Neuronal stem cell (in vitro differentiated cells): ENCODE measurements at places on chromosomes 13 and 19.

GRCh38 chr19:49528211-49528771 is 488 bp downstream of the RCN3 start:
- H3K27ac ChIP-seq, result no peak overlapping the region
- H3K4me1 ChIP-seq, result peaks cover 4% of the 10 kb centered on the region
- no peak for DNase-seq
- H3K4me3 ChIP-seq, result peak overlapping the region; percentile 71
- H3K27me3 ChIP-seq, result peaks cover 4% of the 10 kb centered on the region
- peaks cover 40% of the 10 kb centered on the region for H3K36me3 ChIP-seq

DNA sequence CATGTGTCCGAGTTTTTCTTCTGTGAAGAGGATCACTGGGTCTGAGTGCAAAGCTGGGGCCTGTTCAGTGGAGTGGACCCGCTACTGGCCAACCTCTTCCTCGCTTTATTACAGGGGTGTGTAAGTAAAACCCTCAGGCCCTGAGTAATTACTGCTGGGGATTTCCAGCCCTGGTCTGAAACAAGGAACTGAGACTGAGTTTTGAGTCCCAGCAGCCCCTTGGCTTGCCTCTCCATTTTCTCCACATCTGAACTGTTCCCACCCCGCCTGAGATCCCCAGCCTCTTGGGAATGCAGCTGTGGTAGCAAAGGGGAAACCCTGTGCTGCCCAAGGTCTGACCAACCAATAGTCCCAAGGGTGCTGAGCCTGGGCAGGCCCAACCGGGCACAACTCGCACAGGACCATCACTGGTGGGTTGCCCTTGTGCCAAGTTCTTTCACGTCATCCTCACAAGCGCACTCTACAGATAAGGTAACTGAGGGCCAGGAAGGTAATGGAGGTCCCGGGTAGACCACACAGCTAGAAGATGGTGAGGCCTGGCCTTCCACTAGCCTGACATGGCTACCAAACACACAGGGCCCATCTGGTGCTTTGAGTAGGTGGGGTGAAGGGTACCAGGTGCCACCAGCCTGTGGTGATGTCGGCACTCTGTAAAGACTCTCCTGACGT is 13.7 kb upstream of the SLC35E1 start:
- H3K27ac ChIP-seq, result peak overlapping the region; percentile 5
- DNase-seq, result no peak
- no peaks in the 10 kb centered on the region for H3K27me3 ChIP-seq
- peaks cover 41% of the 10 kb centered on the region for H3K4me1 ChIP-seq

DNA sequence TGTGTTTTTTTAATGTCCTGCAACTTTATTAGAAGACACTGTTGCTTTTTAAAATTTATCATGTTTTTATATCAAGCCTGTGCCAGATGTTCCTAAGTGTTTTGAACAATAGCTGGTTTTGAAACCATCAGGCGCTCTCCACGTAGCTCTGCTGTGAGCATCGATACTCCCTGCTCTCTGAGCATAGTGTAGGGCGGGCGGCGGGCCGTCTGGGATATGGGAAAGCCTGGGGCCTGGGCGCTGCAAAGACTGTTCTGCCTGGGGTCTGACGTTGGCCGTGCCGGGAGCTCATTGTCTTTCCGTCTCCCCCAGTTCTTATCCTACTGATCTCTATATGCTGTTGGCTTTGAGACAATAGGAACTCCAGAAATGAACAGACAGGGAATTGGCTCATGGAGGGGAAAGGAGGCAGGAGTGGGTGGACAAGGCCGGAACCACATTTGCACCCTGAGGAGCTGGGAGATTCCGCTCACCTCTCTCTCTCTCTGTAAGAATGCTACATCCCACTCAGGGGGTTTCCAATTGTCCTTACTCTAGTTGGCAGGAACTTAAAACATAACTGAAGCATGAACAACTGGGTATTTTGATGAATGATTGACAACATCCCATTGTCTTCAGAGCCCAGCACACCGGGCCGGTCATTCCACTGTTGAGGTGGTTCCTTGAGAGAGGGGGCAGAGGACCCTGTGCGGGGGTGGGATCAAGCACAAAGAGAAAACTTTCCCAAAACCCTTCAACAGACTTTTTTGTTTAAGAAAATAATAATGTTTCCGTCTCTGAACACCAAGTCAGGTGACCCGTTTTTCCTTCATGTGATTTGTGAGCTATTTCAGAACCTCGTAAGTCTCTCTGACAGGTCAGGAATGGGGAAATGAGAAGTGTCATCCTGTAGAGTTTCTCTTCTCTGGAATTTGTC is 64.7 kb downstream of the COL4A2 start:
- no peaks in the 10 kb centered on the region for H3K27me3 ChIP-seq
- peaks cover 8% of the 10 kb centered on the region for H3K36me3 ChIP-seq
- DNase-seq, result no peak
- no peak overlapping the region for H3K27ac ChIP-seq
- H3K4me3 ChIP-seq, result peak overlapping the region; percentile 11

DNA sequence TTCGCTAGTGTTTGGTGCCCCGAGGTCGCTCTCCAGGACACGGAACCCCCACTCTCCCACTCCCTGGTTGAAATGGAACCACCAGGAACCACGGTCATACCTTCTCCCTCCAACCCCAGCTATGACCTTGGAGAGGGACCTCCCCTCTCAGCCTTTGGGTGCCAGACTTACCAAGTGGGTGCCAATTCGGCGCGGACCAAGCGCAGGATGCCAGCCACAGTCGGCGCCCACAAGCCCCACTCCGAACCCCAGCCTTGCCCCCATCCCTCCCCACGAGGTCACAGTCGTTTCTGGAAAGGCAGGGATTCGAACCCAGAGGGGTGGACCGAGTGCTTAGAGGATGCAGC is 910 bp downstream of the PDE4C start:
- H3K27ac ChIP-seq, result no peak overlapping the region
- DNase-seq, result no peak
- H3K27me3 ChIP-seq, result peaks cover 34% of the 10 kb centered on the region
- H3K36me3 ChIP-seq, result no peaks in the 10 kb centered on the region

GRCh38 chr19:55206664-55207500 is 2.4 kb downstream of the PTPRH start:
- peaks cover 7% of the 10 kb centered on the region for H3K4me1 ChIP-seq
- H3K36me3 ChIP-seq, result no peaks in the 10 kb centered on the region
- DNase-seq, result peak; percentile 67

DNA sequence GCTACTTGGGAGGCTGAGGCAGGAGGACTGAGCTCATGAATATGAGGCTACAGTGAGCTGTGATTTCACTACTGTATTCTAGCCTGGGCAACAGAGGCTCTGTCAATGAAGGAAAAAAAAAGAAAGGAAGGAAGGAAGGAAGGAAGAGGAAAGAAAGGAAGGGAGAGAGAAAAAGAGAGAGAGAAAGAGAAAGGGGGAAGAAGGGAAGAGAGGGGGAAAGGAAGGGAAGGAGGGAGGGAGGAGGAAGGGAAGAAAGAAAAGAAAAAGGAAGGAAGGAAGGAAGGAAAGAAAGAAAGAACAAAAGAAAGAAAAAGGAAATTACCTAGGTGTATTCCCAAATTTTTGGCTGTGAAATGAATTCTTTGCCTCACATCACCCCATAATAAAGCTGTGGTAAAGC is 7.2 kb upstream of the RFX2 start:
- no peaks in the 10 kb centered on the region for H3K36me3 ChIP-seq
- no peak for DNase-seq

GRCh38 chr19:7833225-7834099 is 3.4 kb downstream of the EVI5L start:
- H3K27me3 ChIP-seq, result no peaks in the 10 kb centered on the region
- H3K27ac ChIP-seq, result no peak overlapping the region
- no peak for DNase-seq
- H3K4me3 ChIP-seq, result no peak overlapping the region
- H3K4me1 ChIP-seq, result peaks cover 5% of the 10 kb centered on the region

DNA sequence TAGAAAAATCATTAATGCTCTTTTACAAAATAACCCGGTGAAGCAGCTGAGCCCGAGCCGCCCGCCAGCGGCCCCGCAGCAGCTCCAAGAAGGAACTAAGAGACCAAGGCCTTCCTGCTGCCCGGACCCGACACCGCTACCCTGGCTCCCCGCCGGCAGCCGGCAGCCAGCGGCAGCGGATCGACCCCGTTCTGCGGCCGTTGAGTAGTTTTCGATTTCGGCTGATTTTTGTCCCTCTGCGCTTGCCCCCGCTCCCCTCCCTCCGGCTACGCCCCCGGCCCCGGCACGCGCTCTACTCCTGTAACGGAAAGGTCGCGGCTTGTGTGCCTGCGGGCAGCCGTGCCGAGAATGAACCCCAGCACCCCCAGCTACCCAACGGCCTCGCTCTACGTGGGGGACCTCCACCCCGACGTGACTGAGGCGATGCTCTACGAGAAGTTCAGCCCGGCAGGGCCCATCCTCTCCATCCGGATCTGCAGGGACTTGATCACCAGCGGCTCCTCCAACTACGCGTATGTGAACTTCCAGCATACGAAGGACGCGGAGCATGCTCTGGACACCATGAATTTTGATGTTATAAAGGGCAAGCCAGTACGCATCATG is at the start of gene PABPC3:
TSS of gene PABPC3 (plus strand) at position 286 of the 603 bp plus-strand sequence. CDS start at position 349, 63 bp downstream.
- no peaks in the 10 kb centered on the region for H3K27me3 ChIP-seq
- H3K27ac ChIP-seq, result no peak within 1 kb of the TSS
- H3K4me1 ChIP-seq, result no peaks in the 10 kb centered on the region
- no peaks in the 10 kb centered on the region for H3K36me3 ChIP-seq
- no peak within 1 kb of the TSS for H3K4me3 ChIP-seq

DNA sequence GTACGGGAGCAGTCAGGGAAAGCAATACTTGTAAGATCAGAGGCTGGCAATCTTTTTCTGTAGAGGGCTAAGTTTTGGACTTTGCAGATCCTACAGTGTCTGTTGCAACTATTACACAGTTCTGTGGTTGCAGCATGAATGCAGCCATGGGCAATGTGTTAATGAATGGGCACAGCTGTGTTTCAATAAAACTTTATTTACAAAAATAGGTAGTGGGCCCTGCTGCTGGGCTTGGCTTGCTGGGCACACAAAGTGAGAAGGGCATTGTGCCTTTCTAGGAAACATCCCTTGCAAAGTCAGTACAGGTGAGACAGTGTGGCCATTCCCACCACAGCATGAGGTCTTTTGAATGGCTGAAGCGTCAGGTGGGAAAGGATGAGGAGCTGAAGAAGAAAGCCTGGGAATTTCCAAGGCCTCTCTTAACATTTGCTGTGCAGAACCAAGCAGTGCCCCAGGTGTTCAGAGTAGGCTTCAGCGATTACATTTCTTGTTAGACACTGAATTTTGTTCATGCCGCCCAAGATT is 9.1 kb downstream of the KL start:
- no peak overlapping the region for H3K4me3 ChIP-seq
- H3K36me3 ChIP-seq, result no peaks in the 10 kb centered on the region
- H3K4me1 ChIP-seq, result no peaks in the 10 kb centered on the region
- no peak overlapping the region for H3K27ac ChIP-seq

- H3K27me3 ChIP-seq, result no peaks in the 10 kb centered on the region
- H3K4me1 ChIP-seq, result peaks cover 3% of the 10 kb centered on the region
- no peak overlapping the region for H3K27ac ChIP-seq
- peaks cover 5% of the 10 kb centered on the region for H3K36me3 ChIP-seq
- DNase-seq, result no peak
Measured at GRCh38 chr19:45182758-45183157, 4.2 kb downstream of the BLOC1S3 start.

GRCh38 chr13:90696254-90696653 is 651.2 kb upstream of the MIR17HG start:
- H3K4me3 ChIP-seq, result no peak overlapping the region
- no peaks in the 10 kb centered on the region for H3K4me1 ChIP-seq
- no peak for DNase-seq
- H3K27ac ChIP-seq, result no peak overlapping the region

- DNase-seq, result no peak
- H3K36me3 ChIP-seq, result no peaks in the 10 kb centered on the region
Measured at GRCh38 chr19:30206187-30206586, 166.0 kb upstream of the ZNF536 start.

DNA sequence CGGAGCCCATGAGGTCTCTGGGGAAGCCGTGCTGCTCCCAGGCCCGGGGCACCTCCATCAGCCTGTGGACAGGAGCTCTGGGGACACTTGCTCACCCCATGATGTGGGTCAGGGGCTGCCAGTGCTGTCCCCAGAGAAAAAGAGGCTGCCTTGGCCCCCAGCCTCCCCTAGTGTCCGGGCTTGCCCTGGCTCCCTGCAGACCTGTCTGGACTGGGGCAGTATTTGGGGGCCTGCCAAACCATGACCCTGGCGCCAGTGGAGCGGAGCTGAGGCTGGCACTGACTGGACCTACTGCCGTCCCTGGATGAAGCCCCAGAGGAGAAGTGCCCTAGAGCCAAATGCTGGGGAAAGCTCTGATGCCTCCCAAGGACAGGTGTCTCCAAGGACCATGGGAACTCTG is 30.4 kb downstream of the ELAVL1 start:
- no peak overlapping the region for H3K27ac ChIP-seq
- H3K27me3 ChIP-seq, result no peaks in the 10 kb centered on the region
- DNase-seq, result no peak
- H3K36me3 ChIP-seq, result peaks cover 59% of the 10 kb centered on the region
- H3K4me1 ChIP-seq, result no peaks in the 10 kb centered on the region
- no peak overlapping the region for H3K4me3 ChIP-seq

DNA sequence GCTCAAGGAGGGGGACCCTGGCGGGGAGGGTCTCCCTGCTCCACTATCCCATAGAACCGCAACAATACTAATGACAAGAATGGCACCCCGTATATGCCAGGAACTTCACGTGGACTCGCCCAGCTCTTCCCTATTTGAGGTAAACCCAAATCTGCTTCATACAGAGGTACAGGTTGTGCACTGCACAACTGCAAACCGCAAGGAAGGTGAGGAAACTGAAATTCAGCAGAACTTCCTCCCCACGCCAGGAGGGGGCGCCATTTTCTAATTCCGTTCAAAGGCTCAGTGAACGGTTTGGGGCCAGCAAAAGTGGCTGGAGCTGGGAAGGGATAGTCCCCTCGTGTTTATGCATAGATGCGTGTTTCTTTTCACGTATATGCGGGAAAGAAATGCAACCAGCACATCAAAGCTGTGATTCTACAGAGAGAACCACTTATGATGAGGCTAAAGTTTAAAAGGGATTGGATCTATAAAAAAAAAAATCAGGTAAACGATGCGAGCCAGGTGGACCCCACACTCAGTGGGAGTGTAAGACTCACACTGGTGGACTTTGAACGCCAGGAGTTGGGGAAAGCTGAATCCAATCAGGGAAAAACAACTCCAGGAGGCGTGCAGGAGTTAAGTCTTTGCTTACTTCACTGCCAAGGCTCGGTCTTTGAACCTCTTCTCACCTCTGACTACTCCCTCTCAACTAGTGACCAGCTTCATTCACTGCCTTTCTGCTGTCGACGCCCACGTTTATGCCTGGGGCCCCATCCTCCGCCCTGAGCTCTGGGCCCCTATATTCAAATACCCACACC is 20.3 kb downstream of the C19orf81 start:
- H3K4me1 ChIP-seq, result peaks cover 4% of the 10 kb centered on the region
- DNase-seq, result no peak
- no peaks in the 10 kb centered on the region for H3K36me3 ChIP-seq

GRCh38 chr13:98879957-98880356 is 97.9 kb downstream of the DOCK9 start:
- H3K27me3 ChIP-seq, result no peaks in the 10 kb centered on the region
- no peaks in the 10 kb centered on the region for H3K36me3 ChIP-seq

- no peaks in the 10 kb centered on the region for H3K27me3 ChIP-seq
- DNase-seq, result no peak
- H3K4me3 ChIP-seq, result no peak overlapping the region
- peaks cover 2% of the 10 kb centered on the region for H3K4me1 ChIP-seq
- no peaks in the 10 kb centered on the region for H3K36me3 ChIP-seq
Measured at GRCh38 chr13:101576977-101577376, 124.5 kb downstream of the ITGBL1 start.

- H3K4me1 ChIP-seq, result no peaks in the 10 kb centered on the region
- no peak overlapping the region for H3K27ac ChIP-seq
- H3K4me3 ChIP-seq, result no peak overlapping the region
- no peaks in the 10 kb centered on the region for H3K36me3 ChIP-seq
- no peaks in the 10 kb centered on the region for H3K27me3 ChIP-seq
- DNase-seq, result no peak
Measured at GRCh38 chr13:88895261-88895941, 1224.2 kb downstream of the SLITRK5 start.
